ENCODE measurements at places on chromosomes 16 and 17.
A peak's percentile ranks its signal among the peaks of the same experiment; 100 is the strongest.

GRCh38 chr17:4160294-4160859 lies 17.4 kb downstream of the CYB5D2 start:
- no peak for DNase-seq

GRCh38 chr17:39939106-39939505 lies 11.6 kb downstream of the LRRC3C start:
- no peak for DNase-seq

GRCh38 chr17:79905832-79906231 lies 66.6 kb upstream of the CBX4 start:
- no peak for DNase-seq

GRCh38 chr16:56984639-56985038 lies 4.7 kb upstream of the NLRC5 start:
- no peak for DNase-seq

- no peak for DNase-seq
These were observed 28.0 kb upstream of the MAF start for GRCh38 chr16:79628501-79628975.

GRCh38 chr16:80122115-80122514 lies 418.7 kb upstream of the DYNLRB2 start:
- DNase-seq, result no peak

DNA sequence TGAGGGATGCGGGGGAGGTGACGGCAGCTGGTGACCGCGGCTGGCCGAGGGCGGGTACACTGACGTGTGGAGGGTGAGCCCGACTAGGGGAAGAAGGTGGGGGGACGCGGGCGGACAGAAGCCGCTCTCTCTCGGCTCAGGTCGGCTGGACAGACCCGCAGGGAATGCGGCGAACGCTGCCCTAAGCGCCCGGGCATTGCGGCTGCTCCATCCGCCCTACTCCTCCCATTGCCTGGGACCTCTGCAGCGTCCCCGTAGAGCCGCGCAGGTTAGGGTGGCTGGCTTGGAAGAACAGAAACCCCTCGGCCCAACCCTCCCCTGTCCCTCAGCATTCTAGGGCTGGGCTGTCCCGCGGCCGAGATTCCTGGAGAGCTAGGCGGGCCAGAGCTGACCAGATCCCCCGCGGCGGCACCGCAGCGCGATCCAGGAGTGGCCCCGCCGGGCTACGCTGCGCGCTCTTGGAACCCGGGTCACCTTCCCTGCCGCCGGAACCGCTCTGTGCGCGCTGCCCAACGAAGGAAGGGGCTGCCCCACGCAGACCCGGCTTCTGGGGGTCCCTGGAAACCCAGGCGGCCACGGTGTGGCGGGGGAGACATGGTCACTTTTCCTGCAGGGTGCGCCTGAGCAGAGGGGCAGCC lies 3.0 kb downstream of the DLX4 start:
- DNase-seq, result no peak

DNA sequence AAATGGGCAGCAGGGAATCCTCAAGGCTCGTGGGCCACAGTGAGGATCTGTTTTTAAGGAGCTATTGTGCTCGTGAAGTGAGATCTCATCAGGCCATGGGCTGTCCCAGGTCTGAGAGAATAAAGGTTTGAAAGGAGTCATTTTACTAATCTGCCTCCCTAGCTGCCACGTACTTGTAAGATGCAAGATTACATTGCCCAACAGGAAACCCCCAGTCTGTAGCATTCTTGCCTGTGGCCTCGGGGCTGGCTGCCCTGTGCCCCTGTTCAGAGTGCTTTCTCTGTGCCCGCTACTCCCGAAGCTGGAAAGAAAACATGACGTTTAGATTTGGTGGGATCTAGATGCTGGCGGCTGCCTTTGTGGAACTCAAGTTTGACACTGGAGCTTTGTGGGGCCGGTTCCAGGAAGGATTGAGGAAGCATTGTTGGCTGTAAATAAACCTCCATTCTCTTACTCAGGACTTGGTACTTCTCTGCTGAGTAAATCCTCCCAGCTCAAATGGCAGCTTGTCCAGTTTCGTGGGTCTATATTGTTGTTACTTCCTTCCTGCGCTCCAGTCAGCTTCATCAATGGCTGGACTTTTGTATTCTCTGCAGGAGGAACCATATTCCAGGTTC lies 21.2 kb downstream of the SAP30BP start:
- DNase-seq, result no peak

- DNase-seq, result no peak
These were observed 1.4 kb downstream of the VKORC1 start for GRCh38 chr16:31093132-31093703.

DNA sequence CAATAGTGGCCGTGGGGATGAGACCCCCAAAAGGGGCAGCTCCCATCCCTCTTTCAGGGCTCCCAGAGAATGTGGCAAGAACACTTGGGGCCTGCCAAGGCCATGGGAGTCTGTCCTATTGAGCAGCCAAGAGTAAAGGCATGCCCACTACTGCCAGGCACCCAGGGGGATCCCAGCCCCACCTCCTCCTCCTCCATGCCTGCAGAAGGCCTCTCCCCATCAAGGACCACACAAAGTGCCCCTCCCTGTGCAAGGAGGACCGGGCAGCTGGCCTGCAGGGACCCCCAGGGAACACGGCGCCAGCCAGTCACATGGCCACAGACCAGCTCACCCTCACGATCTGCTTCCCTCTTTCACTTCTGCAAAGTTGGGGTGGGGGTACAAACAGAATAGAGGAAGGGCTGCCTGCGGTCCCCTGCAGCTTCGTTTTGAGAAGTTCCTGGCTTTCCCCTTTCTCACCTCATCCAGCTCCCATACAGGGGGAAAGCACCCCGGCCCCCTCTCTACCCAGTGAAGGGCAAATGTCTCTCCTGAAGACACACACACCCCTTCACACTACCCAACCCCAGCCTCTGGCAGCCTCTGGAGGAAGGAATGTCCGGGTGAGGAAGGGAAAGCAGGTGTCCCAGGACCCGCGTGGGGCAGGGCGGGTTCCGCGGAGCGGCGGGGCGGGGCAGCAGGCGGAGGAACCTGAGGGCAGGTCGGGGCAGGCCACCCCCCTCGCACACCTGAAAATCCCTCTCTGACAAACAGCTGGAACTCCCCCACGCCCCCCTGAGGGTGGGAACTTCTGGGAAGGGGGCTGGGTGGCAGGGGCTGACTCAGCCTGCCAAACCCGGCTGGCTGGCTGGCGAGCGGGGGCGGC lies 2.0 kb downstream of the PPP1R9B start:
- DNase-seq, result peak; percentile 83

GRCh38 chr16:69013991-69014390 lies 91.5 kb upstream of the HAS3 start:
- no peak for DNase-seq

DNA sequence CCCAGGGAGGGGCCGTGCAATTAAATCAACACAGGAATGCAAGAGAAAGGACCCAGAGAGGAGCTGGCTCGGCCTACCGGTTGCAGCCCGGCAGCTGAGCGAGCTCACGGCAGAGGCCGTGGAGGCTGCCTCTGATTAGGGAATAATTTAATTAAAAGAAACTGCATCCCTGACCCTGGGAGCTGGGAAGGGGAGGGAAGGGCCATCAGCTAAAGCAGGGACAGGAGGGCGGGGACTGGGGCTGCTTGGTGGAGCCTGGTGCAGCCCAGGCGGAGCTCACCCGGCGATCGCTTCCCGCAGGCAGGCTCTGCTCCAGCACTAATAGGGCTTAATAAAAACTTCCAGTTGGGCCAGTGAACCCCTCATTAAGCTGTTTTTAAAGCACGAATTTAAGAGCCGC lies 43.4 kb downstream of the LMF1 start:
- DNase-seq, result no peak

GRCh38 chr16:57803134-57803990 lies 1.1 kb upstream of the KIFC3 start:
- DNase-seq, result no peak

DNA sequence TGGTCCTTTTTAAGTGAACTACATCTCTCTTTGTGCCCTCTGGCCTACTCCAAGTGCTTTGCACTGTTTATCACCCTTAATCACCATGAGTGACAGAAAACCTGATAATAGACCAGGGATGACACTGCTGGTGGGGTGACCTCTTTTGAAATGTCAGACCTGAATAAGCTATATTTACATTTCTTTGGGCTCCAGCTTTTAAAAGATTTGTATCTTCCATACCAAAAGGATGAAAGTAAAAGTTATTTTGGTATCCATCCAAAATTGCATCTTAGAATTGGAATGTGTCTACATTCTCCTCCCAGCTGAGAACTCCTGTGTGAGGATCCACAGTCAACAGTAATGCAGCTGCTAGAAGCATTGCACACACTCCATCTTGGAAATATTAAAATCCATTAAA lies 370.0 kb downstream of the CDH11 start:
- no peak for DNase-seq

- DNase-seq, result no peak
These were observed 30.5 kb downstream of the KIAA0753 start for GRCh38 chr17:6610011-6610410.

DNA sequence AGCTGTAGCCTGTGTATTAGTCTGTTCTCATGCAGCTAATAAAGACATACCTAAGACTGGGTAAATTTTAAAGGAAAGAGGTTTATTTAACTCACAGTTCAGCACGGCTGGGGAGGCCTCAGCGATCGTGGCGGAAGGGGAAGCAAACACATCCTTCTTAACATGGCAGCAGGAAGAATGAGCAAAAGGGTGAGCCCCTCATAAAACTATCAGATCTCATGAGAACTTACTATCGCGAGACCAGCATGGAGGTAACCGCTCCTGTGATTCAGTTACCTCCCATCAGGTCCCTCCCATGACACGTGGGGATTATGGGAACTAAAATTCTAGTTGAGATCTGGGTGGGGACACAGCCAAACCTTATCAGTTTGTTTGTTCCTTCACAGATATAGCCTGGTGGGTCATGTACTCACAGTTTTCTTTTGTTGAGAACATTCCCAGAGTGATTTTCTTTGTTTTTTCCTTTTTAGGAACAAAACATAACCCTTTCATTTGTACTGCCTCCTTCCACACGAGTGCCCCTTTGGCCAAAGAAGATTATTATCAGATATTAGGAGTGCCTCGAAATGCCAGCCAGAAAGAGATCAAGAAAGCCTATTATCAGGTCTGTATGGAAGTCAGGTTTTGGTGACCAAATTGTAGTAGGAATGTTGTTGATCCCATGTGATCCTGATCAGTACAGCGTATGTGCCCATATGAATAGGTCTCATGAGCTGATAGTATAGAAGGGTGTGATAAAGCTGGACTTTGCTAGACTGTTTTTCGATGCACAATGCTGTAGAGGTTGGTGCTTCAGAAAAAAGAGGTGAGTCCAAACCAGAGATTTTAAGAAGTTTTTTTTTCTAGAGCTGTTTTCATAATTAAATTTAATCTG lies 8.5 kb downstream of the DNAJA3 start:
- no peak for DNase-seq

DNA sequence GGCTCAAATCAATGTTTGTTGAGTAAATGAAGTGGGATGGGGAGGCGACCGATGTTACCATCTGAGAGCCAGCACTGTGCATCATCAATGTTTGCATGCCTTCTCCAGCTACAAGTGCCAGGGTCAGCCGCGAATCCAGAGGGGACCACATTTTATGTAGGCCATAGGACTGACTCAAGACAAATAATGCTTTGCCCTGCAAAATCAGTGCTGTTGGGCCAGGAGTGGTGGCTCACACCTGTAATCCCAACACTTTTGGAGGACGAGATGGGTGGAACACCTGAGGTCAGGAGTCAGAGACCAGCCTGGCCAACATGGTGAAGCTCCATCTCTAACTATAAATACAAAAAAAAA lies 53.1 kb upstream of the WSB1 start:
- no peak for DNase-seq

DNA sequence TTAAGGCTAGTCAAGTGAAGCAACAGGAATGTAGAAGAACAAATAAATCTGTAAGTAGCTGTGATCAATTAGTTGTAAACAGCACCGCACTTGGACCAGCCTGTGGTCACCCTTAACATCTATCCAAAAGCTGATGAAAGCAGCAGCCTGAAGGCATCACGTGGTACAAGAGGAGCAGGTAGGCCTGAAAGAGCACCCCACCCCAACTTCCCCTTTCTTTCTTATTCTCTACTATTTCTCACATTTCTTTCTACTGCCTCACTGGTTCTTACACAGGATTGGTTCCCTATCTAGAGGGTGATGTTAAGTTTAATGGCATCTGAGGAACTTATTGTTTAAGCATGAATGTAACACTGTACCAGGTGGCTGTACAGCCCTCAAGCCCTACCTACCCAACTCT lies 42.6 kb upstream of the CLEC18B start:
- no peak for DNase-seq

DNA sequence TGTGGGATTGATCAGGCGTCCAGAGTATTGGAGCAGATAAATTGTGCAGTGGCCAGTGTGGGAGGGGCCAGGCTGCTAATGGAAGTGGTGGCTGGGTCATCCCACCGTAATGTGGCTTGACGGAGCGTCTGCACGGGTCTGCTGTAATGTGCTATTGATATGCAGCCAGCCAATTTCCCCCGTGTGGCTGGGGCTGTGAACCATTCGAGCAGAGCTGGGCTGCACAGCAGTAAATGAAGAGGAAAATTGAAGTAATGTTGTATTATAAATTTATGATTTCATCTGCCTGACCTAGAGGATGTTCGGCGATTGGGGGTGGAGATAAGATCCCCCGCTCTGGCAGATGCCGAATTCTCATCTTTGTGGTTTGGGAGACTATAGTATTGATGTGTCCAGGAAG lies 121.5 kb downstream of the CCDC182 start:
- no peak for DNase-seq

GRCh38 chr17:66677201-66677981 lies 157.5 kb upstream of the CACNG5 start:
- DNase-seq, result no peak

GRCh38 chr16:89691986-89692569 lies 5.6 kb downstream of the CDK10 start:
- no peak for DNase-seq

- DNase-seq, result no peak
These were observed 3.5 kb upstream of the PKMYT1 start for GRCh38 chr16:2983706-2984136.

- no peak for DNase-seq
These were observed 101.2 kb downstream of the ZNF423 start for GRCh38 chr16:49754495-49755312.

DNA sequence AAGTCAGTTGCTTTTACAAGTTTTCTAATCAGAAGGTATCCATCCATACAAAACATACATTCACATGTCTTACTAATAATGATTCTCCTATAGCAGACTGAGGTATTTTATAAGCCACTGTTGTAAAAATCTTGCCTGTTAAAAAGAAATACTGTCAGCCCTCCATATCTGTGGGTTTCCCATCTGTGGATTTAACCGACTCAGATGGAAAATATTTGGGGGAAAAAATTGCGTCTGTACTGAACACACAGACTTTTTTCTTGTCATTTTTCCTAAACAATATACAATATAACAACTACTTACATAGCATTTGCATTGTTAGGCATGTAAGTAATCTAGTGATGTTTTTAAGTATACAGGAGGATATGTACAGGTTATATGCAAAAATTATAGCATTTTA lies 90.4 kb downstream of the PARN start:
- no peak for DNase-seq

- DNase-seq, result no peak
These were observed 139.4 kb downstream of the CCDC182 start for GRCh38 chr17:57605675-57606105.

- DNase-seq, result no peak
These were observed 37.7 kb downstream of the BAHCC1 start for GRCh38 chr17:81432941-81433340.

- no peak for DNase-seq
These were observed 144.1 kb downstream of the RAB11FIP4 start for GRCh38 chr17:31535581-31535981.
